Stimulated activated CD4-positive, alpha-beta T cell treated with anti-CD3 and anti-CD28 coated beads, TNF-alpha, amount 100 ng/mL, for 1 hour (primary cell): ENCODE measurements at places on chromosomes 11 and 22.
A peak's percentile ranks its signal among the peaks of the same experiment; 100 is the strongest.

DNA sequence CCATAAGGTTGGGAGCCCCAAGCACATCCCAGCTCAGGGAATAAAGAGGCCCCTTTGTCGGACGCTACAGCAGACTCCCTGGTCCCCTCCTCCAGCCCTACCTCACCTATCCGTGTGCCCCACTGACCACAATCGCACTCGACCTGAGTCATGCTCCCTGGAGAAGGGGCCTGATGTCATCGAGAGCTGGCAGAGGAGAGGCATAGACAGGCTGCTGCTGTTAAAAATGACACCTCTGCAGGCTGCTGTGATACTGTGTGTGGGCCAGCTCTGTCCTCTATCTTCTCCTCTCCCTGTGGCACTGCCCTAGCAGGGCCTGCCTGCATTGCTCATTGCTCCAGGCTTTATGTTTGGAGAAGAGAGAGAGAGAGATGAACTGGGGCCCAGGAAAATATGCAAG, 123.4 kb upstream of the SYT13 start:
- DNase-seq: no peak

GRCh38 chr11:92122561-92122960, 102.1 kb upstream of the FAT3 start:
- no peak for DNase-seq

GRCh38 chr11:131690776-131691175, 320.4 kb downstream of the NTM start:
- DNase-seq: no peak

DNA sequence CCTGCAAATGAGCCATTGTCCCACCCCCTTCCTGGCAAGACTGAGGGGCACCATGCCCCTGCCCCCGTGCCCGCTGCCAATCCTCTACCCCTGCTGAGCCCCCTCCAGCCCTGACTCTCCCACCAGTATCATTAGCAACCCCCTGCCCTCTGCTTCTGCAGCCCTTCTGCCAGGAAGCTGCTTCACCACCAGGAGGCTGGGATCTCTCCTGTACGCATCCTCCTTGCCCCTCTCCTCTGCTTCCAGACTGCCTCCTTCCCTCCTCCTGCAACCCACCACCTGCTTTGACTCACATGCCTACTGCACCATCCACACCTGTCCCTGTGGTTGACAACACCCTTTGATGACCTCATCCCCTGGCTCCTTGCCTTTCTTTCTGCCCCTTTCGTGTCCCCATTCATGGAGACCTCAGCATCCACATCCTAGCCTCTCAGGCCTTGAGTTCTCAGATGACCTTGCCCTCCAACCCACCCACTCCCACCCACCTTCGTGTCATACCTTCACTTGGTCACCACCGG, 13.4 kb upstream of the PNPLA3 start:
- no peak for DNase-seq

DNA sequence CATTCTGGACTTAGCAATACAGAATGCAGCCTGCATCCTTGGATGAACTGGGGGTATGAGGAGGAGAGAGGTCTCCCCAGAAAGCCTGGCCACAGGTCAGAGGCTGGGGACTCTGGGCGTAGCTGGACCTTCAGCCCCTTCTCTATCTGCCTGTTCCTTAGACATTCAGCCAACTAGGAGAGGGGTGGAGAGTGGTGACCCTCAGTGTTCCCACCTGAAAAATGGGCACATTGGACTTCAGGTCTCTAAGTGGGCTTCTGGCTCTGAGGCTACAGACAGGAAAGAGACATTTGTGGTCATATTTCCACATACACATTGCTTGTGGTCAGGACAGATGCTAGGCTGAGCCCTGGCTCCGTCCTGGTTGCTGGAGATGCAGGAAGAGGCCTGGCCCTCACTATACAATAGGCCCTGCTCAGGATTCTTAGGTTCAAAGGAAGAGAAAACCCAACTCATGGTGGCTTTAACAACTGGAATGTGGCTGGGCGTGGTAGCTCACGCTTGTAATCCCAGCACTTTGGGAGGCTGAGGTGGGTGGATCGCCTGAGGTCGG, 30.1 kb upstream of the CBX7 start:
- no peak for DNase-seq

GRCh38 chr11:92451063-92451462, 226.4 kb downstream of the FAT3 start:
- DNase-seq: no peak

GRCh38 chr11:126082251-126083109, 19.8 kb upstream of the CDON start:
- no peak for DNase-seq

DNA sequence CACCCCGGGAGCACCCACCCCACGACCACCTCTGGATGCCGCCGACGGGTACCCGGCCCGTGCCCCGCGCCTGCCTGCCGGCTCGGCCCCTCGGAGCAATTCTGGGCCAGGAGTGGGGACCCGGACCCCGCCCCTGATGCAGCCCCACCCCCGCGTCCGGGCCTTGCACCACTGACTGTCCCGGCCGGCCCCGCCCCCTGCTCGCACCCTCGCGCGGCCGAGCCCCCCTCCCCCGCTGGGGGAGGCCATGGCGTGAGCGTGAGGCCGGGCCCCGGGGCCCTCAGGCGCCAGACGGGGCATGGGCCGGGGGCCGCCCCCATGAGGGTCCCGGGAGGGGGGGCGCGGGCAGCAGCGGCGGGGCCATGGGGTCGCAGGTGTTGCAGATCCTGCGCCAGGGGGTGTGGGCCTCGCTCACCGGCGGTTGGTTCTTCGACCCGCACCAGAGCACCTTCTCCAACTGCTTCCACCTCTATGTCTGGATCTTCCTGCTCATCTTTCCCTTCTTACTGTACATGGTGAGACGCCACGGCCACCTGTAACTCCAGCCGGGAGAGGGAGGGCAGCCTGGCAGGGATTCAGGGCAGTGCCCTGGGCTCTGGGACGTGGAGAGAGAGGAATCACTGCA, 486 bp downstream of the PCNX3 start:
- DNase-seq: peak; percentile 26

DNA sequence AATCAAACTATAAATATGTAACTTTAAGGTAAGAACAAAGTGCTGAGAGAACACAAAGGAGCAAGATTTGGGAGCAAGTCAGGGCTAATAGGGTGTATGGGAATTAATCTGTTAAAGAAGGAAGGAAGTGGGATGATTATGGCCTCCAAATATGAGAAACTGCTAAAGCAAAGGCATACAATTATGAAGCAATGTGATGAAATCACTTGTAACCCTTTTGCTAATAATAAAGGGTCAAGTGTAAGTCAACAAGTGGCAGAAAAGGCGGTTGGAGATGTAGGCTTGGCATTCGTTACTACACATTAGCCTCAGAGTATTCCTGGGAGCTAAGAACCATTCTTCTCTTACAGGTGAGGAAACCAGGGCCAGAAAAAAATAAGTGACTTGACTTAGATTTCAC, 1002.3 kb upstream of the TENM4 start:
- DNase-seq: no peak

DNA sequence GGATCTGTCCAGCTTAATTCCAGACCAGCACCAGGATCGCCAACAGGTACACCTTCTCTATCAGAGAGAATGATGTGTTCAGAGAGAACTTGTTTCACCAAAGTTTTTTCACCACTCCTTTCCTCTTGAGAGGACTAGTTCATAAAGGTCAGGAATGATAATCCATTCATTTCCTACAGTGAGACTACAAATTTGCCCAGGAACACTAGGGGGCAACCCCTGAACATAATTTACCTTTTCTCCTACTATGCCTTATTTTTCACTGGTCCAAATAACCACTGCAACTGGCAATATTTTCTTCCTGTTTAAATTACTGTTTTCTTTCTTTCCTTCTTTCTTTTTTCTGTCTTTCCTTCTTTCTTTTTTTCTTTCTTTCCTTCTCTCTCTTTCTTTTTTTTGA, 22.5 kb downstream of the CAVIN3 start:
- no peak for DNase-seq

DNA sequence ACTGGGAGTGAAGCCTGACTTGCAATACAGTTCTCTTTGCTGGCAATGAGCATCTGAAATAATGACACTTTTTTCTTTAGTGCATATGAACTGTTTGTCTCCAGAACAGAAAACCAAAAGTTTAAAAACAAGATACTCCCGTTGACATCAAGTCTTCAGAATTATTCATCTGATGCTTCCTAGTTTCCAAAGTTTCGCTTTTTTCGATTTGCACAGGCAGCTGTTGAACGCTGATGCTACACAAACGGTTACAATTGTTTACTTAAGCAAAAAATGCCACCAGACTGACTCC, 612 bp upstream of the BIRC2 start:
- no peak for DNase-seq

- DNase-seq: no peak
Measured at GRCh38 chr22:29722151-29722550, 2.3 kb downstream of the CABP7 start.

GRCh38 chr11:123221584-123221983, 26.5 kb upstream of the CLMP start:
- no peak for DNase-seq

- no peak for DNase-seq
Measured at GRCh38 chr11:108902027-108902469, 237.2 kb downstream of the DDX10 start.

DNA sequence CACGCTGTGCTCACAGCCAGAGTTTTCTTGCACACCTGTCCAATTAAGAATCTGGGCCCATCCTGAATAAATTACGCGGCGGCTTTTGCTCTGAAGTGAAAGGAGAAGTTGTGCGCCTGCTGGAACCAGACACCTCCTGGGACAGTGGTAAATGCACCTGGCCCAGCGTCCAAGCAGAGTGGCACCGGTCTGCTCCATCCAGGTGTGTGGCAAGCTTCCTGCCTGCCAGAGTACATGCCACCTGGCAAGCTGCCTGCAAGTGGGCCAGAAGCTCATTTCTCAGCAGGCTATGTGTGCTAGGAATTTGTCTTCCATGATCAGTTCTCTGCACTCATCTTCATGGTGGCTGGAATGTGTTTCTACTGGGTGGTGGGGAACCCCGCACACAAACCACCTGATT, 660.6 kb downstream of the ETS1 start:
- no peak for DNase-seq

DNA sequence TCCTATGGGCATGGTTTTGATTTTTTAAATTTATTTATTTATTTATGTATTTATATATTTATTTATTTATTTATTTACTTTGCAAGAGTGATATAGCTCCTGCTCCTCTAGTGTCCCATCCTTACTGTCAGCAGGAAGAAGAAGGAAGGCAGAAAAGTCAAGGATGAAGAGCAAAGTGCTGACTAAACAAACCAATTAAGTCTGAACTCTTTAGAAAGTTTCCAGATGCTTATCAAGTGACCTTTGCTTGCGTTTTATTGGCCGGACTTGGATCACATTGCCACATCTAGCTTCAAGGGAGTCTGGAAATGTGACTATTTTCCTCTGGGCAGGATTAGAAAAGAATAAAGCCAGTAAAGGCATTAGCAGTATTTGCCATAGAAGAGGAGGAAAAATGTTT, 8.7 kb upstream of the OR4B1 start:
- DNase-seq: no peak

- DNase-seq: no peak
Measured at GRCh38 chr11:2515401-2516275, 70.8 kb downstream of the KCNQ1 start.

DNA sequence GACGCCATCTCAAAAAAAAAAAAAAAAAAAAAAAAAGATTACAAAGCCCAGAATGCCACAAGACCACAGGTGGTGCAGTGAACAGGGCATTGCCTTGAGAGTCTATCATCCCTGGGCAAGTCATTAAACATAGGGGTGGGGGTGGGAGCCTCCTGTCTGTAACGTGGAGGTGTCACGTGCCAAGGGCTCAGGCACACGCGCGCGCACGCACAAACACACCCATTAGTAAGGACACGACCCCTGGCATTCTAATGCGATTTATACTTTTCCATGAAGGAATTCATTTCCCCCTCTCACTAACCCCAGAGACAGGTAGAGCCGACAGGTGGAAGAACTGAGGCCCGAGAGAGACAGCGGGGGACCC, 5.8 kb upstream of the GCAT start:
- no peak for DNase-seq

- DNase-seq: no peak
Measured at GRCh38 chr22:27545085-27545484, 256.5 kb downstream of the MN1 start.

DNA sequence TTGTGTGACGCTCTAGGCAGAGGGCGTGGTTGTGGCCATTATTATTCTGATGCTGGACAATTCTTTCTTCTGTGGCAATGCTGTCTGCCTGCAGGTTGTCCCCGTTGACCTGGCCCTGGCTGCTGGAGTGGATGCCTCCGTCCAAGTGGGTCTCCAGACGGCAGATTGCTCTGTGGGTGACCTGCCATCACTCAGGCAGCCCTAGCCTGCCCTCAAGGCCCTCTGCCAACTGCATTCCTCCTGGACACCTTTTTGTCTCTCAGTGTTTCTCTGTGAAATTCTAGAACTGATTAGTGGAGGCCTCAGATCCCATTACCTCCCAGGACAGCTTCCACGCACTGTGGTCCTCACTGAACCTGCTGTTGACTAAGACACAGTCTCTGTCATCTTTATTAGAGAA, 86.7 kb downstream of the TBC1D22A start:
- DNase-seq: no peak

- no peak for DNase-seq
Measured at GRCh38 chr11:37203006-37203405, 605.0 kb upstream of the RAG2 start.

DNA sequence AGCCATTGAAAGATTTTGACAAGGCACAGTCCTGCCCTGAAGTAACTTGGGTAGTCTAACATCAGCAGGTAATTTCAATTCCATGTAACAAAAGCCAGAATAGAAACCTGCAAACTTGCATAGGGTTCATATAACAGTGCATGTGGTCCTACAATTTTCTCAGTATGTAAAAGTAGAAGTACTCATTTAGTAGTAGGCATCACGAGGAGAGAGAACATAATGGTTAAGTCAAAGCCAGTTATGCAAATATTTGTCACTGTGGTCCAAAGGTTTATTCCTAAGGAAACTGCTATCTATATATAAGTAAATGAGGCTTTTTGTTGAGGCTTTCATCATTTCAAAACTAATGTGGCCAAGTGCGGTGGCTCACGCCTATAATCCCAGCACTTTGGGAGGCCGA, 10.1 kb downstream of the ATP5MG start:
- DNase-seq: no peak

DNA sequence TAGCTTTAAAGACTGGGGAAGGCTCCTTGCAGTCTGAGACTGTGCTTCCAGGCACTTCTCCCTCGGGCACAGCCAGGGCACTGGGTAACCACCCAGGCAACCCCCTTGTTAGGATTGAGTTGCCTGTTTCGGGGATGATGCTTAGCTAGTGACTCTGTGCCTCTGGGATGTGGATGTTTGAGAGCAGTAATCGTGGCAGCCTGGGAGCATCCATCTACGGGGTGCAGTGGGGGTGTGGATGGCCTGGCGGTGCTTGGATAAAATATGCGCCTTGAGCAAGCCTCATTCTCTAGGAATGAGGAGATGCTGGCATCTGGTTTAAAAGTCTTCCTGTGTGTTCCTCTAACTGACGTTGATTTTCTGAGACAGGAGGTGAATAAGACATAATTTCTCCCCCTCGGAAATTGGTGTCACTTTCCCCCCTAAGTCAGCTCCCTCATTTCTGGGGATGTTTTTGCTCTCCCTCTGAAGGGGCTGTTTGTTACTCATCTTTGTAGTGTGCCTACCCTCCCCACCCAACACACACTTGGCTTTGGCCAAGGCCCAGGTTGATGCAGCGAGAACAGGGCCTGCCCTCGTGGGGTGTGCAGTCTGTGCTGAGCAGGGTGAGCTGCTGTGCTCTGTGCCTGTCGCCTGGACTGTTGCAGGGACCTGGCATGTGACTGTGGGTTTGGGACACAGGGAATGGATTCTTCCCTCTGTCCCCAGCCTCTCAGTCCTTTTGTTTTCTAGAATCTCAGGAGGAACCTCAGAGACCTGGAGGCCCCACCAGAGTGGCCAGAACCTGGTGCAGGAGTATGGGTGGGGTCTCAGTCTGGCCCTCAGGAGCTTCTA, 2.0 kb downstream of the GNAZ start:
- DNase-seq: no peak
